ENCODE measurements at places on chromosomes 7 and 10.

- no peak for DNase-seq
These were observed 225.9 kb downstream of the WDR11 start for GRCh38 chr10:121076776-121077715.

- no peak for DNase-seq
These were observed 112.2 kb upstream of the JCAD start for GRCh38 chr10:30171601-30172000.

DNA sequence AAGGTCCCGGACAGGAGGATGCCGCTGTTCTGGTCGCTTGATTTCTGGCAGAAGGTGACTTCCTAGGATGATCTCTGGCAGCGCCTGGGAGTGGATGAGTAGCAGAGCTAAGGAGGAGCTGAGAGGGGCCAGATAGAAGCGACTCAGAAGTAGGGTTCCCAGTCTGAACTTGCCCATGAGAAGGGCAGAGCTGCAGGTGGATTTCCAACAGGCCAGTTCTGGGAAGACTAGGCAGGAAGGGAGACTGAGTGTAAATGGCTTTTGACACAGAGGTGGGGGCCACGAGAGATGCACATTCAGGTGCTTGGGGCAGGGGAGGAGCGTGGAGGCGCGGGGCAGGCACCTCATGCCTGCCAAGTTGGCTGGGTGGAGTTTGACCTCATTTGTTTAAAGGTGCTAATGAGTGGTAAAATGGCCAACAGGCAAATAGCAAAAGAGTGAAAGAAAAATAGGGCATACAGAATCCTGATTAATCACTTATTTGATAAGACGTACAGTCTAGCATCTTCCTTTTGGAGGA is 58.8 kb downstream of the SHH start:
- DNase-seq: no peak

GRCh38 chr7:29508608-29509007 is 55.0 kb upstream of the PRR15 start:
- DNase-seq: no peak

- DNase-seq: peak; percentile 76
These were observed 1.3 kb downstream of the HOXA7 start for GRCh38 chr7:27154901-27155815.

DNA sequence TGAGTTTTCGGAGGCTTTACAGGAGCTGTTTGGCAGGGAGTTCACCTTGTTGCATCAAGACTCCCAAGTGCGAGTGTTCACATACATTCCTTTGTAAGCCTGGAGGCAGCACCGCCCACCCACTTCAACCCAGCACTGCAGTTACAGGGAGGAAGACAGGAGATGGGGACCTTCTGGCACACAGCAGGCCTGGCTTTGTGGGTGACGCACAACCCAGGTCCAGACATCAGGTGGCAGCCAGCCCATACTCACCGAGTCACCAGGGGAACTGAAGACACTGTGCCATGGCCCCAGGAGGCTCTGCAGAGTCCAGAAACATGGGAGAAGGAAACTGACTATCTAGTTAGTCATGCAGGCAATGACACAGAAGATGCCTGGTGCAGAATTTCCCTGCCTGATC is 305.9 kb upstream of the RNF32 start:
- DNase-seq: no peak

GRCh38 chr10:43380610-43381222 is 9.3 kb downstream of the FXYD4 start:
- no peak for DNase-seq

GRCh38 chr10:21398563-21399231 is 126.8 kb downstream of the SKIDA1 start:
- no peak for DNase-seq

- no peak for DNase-seq
These were observed 23.1 kb downstream of the DDC start for GRCh38 chr7:50542132-50542531.

DNA sequence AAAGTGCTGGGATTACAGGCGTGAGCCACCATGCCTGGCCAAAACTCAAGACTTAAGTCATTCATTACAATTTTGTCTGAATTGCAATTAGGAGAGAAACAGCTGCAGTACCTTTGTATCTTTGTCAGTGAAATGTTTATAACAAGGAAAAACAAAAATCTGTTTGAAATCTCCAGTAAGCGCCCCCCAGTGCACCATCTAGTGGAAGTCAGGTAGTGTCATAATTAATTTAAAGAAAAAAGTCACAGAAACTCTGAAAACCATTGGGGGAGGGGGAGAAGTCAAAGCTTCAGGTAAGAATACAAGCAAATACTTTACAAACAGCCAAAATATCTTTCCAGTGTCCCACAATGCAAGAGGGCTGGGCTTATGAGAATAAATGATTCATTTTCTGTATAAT is 2.8 kb downstream of the MPP7 start:
- peak; percentile 3 for DNase-seq

DNA sequence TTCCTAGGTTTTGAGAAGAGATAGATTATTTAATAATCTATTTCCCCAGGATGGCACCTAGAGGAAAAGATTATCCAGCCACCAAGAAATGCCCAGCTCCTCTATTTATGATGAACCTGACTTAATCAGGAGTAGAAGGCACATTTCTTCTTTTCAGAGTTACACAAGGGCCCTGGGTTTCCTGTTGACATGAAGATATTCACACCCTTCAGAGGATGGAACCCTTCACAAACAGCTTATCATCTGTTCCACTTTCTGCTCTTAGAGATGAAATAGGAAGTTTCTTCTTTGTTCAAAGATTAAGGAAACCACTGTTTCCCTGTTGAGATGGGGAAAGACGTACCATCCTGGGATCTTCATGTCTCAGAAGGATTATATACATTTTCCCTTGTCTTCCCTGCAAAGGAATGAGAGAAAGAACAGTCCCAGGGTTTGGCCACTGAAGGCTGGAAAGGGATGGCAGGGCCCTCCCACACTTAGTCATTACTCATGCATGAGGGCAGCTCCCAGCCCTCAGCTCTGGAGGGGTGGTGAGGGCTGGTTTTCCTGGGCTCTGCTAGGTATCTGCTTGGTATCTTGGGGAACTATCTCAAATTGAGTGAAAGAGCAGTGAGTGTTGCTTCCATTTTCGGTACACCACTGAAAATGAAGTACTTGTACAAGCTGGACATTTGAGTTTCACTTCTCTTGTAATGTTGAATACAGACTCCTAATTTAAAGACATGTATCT is 64.0 kb downstream of the MTPAP start:
- DNase-seq: peak; percentile 37

GRCh38 chr7:138468244-138469123 is 8.4 kb downstream of the TRIM24 start:
- no peak for DNase-seq

- no peak for DNase-seq
These were observed 138.0 kb downstream of the ADCY1 start for GRCh38 chr7:45712057-45712689.

DNA sequence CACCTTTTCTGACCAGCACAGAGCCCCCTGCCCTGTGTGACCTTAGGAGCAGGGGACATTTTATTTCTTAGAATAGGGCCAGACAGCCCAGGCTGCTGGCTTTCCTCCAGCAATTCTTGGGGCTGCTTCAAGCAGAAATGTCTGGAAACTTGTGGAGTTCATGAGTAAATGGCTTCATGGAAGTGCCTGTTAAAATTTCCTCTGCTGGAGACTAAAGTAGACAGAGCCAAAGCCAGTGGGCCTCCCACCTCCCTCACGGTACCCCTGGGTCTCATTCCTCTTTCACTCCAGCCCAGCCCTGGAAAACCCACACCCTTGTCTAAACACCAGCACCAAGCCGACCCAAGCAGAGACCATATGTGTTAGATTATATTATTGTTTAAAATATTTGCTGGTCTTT is 505.5 kb upstream of the ZMIZ1 start:
- DNase-seq: no peak

DNA sequence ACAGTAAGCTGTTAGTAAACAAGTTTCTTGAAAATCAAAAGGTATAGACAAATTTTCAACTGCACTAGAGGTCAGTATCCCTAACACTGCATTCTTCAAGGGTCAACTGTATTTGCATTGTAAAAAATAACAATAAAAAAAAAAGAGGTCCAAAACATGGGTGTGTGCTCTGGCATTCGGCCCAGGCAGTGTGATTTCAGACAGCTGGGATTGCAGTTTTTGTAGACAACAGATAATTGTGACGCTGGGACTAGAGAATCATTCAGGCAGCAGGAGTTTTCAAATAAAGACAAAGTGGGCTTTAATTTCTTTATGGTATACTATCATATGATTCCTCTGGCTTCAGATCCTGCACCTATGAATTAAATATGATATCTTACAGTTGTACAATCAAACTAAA is 543.2 kb upstream of the SEMA3D start:
- DNase-seq: no peak

DNA sequence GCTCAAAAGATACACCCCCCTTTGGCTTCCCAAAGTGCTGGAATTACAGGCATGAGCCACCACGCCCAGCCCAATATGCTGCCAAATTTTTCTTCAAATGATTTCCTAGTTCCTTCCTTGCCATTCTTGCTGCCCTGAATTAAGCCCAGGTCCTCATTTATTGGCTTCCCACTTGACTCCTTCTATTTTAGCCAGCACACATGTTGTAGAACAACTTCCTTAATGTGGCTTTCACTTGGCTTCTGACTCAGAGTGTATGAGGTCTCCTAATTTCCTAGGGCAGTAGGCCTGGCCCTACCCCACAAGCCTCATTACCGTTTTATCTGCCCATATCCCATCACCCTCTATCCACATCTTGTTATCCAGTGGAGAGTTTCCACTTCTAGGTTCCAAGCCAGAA is 21.8 kb upstream of the HIPK2 start:
- peak; percentile 70 for DNase-seq

DNA sequence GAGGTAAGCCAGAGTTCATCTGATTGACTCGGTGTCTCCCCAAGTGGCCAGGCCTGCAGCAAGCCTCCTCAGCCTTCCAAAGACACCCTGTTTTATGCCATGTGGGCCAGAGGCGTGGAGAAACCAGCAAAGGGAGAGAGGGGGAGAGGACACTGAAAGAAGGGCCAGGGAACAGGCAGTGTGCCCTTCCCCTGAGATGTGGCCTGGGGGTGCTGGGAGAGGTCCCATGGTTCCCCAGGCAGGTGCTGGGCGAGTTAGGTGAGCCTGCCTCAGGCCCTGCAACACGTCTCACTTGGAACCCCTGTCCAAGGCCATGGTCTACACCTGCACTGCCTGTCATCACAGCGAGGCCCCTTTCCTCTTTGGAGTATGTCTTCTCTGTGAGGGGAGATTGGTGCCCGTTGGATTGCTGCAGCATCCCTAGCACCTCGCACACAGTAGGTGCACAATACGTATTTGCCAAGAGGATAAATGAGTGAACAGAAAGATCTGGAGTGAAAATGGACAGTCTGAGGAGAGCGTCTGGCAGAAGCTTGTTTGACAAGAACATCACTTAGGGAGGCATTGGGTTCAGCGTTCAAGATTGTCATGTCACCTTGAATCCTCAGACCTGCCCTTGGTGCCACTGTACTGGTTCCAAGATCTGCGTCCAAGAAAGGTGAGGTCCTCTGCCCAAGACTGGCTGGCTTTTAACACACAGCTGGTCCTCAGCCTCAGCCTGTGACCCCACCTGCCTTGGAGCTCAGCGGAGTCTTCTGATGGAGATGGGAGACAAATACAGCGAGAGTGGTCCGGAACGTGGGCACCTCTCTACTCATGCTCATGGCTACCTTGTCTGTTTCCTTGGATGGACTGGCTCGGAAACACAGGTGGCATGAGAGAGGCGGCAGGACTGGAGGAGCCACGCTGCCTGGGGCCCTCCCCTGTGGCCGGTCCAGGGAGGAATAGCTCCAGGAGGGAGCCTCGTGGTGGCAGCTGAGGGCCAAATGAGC is 39.8 kb upstream of the NUB1 start:
- DNase-seq: no peak

- DNase-seq: no peak
These were observed 8.8 kb downstream of the STK17A start for GRCh38 chr7:43591558-43592180.

DNA sequence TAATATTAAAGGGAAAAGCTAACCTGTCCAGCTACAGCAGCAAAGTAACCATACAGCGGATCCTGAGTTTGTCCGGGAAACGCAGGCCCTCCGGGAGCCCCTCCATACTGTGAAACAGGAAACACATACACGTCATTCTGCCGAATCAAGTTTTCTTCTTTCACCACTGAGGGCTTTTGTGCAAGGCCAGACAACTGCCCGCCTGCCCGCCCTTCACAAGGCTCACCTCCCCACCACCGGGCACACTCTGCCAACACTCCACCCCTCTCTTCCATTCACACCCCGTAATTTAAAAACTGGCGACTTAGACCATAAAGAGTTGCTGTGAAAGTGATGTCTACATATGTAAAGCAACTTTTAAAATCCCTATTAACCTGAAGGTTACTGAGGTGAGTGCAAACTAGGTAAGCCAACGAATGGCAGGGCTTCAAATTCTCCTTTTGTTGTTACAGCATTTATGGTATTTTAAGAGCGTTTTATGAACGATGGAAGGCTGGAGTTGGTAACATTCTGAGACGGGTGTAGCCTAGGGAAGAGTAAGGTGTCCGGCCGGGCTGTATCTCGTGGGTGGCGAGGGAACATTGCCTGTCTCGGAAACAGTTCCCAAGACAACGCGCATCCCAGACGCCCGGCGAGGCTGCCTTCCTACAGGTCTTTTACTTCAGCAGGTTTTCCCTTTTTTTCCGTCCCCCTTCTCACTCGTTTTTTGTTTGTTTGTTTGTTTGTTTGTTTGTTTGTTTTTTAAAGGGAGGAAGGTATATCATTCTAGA is 817 bp downstream of the SRI start:
- peak; percentile 59 for DNase-seq

GRCh38 chr10:87864496-87865059 is 1.2 kb downstream of the PTEN start:
- DNase-seq: peak; percentile 58

DNA sequence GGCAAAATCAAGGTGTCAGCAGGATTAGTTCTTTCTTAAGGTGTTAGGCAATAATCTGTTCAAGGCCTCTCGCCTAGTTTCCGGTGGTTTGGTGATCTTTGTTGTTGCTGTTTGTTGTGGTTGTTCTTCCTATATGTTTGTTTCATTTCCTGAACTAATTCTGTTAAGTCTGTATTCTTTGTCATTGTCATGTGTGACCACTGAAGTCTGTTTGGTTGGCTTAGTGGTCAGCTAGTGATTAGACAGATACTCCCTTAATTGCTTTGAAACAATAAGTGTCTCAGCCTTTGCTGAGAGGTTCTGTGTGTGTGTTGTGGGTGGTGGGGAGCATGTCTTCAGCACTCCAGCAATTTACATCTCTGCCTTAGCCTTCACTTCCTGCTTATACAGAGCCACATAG is 46.0 kb downstream of the ABCC2 start:
- no peak for DNase-seq

DNA sequence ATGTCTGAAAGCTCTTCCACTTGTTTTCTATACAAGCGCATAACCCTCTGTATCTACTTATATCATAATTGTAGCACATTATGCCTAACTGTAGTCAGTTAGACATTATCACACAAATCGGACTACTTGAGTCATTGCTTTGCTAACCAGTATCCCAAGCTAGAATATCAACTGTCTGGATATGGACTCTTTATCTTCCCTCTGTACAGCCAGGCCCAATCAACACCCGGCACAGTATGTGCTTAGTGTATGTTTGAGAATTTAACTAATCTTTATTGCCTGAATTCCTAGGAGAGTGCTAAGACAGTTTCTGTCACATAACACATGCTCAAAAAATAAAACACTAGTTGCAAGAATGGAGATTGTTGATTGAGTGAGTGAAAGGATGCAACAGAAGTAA is 211.2 kb downstream of the ARL4A start:
- DNase-seq: no peak

Data from KBM-7 (cell line).